Fibroblast of lung (primary cell): ENCODE measurements at places on chromosomes 3 and 15. TPM values are rescaled to one million over a fixed set of nuclear protein-coding genes. Genes with fewer than 3 reads are reported as not detected.

DPP8 gene
- 41.1 and 45.4 TPM in 2 replicates for total RNA-seq

LXN gene
- 168 and 495 TPM in 2 replicates for total RNA-seq

SUSD5 gene
- total RNA-seq = 0.51 and 2.3 TPM in 2 replicates

C2CD4A gene
- not detected in 2 replicates for total RNA-seq

GRCh38 chr3:189714991-189715961, 84.1 kb downstream of the TP63 start:
- DNase-seq = peak; percentile 91

- DNase-seq = no peak
Observed at GRCh38 chr3:160090653-160091052, 102.0 kb downstream of the IL12A start.
